ENCODE measurements at places on chromosomes 5 and 9.

GRCh38 chr9:13369431-13369830, 89.9 kb upstream of the MPDZ start:
- DNase-seq, result no peak

- no peak for DNase-seq
These were observed 54.4 kb downstream of the FSD1L start for GRCh38 chr9:105502276-105502675.

DNA sequence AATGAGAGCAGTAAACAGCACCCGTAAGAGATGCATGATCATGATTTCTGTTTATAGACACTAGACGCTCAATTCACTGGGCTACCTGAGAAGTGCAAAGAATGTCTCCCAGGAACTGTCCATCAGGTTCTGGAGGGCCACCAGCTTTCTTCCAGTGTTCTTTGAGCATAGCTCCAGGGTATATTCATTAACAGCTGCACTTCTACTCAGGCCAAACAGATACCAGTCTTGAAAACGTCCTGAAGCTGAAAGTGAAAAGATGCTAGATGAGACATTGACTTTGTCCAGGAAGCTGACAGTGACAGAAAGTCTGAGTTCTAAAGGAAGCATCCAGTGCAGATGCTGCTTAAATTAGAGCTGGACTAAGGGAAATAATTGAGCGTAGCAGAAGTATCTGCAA, 488.7 kb upstream of the TYRP1 start:
- no peak for DNase-seq

GRCh38 chr9:114426046-114426948, 38.5 kb upstream of the AKNA start:
- DNase-seq, result no peak

- DNase-seq, result no peak
These were observed 149.8 kb upstream of the SLC28A3 start for GRCh38 chr9:84490206-84490841.

- DNase-seq, result no peak
These were observed 57.3 kb upstream of the ANKRD33B start for GRCh38 chr5:10506535-10506934.

DNA sequence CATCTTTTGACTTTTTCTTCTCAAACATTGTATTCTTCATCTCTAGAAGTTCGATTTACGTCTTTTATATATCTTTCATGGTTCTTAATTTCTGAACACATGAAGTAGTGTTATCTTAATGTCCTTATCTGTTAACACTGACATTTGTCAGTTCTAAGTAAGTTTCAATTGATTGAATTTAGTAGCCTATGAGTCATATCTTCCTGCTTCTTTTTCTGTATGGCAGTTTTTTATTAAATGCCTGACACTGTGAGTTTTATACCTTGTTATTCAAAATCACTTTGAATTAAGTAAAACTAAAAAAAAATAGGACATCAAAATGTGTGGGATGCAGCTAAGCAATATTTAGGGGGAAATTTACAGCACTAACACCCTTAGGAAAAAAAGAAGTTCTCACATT, 707.0 kb upstream of the ACO1 start:
- DNase-seq, result no peak

GRCh38 chr9:79574781-79575180, 3.0 kb downstream of the TLE4 start:
- DNase-seq, result no peak

DNA sequence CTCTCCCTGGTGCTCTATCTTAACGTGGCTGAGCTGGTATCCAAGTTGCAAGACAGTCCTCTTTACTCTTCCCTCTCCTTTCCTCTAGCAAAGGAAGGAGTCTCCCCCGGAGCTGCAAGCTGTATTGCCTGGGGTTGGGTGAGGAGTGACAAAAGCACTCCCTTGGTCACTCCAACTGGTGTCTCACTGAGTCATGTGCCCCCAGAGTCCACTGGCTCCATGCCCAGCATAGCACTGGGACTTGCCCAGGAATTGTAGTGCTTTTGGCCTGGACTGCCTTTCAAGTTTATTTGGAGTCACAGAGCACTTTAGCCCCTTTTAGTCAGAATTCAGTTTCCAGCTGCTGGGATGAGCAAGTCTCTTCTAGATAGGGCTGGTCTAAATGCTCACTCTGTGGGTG, 82.6 kb upstream of the FST start:
- no peak for DNase-seq

DNA sequence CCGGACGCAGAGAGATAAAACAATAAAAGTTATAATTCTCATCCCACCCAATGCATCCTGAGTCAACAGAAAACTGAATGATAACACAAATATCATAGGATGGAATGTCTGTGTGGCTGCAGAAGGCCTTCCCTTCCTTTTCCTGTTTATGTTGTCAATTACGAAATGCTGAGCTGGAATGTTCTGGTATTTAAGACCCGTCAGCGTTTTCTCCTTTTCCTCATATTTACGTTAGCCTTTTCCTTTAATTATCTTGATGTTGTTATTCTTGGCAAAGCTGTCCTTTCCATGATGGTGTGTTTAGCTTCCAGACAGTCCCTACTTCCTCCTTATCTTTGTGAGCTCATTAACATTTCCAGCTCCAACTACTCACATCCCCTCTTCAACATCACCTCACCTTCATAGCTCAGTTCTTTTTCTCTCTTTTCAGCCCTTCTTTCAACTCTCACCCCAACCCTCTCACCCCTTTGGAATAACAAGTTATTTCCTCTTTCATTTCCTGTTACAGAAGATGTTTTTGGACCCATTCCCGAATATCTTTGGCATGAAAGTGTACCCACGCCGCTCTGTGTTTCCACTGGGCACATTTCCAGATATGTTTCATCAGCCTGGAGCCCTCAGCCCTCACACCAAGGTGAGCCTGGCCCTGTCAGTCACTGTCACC, 221.6 kb downstream of the NR2F1-AS1 start:
- DNase-seq, result no peak

GRCh38 chr5:82641331-82642003, 363.3 kb upstream of the RPS23 start:
- peak; percentile 58 for DNase-seq
